Fibroblast of the conjunctiva (primary cell): ENCODE measurements at places on chromosomes 2 and 18.

DNA sequence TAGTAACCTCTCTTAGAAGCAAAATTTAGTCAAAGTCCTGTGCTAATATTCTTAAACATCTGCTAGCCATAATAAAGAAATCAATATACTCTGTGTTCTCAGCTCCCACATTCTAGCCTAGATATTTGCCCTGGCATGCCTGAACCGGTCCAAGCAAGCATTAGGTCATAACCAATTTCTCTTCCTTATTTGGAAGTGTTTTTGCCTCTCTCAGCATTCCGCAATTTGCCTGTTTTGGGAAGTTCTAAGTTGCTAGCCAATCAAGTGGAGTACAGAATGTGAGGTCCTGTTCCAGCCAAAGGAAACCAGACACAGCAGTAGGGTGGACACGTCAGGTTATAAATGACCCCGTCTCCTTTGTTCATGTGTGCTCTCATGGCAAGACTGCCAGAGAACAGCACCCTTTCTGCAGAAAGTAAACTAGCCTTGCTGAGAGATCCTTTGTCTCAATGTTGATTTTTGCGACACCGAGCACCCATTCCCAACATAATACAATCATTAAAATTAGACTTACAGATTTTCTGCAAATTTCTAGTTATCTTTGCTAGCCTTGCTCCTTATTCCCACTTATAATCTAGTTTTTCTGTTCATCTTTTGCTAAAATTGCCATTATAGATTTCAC is 13.0 kb upstream of the SULT1C4 start:
- DNase-seq = peak; percentile 12

DNA sequence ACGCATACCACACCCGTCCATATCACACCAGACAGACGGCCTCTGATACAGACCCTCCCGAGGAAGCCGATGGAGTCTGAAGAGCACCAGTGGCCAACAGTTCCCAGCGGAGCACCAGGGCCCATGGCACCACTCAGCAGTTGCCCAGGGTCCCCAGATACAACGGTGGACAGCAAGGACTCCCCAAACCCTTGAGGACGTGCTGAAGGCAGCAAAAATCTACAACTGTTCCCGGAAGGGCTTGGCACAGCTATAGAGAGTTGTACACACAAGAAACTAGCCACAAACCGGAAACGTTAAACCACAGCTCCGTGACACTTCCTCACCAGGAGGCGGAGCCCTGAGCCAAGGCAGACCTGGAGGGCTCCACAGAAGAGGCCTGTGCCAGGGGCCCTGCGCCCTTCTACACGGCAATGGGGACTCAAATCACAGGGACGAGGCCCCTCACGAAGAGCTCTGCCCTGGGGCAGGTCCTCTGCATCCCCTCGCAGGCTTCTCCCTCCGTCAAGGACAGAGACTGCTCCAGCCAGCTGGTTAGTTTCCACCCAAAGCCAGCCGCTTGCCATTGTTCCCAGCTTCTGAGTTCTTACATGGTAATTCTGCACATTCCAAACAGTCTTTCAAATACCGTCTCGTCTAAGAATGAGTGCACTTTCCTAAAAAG is 133.4 kb downstream of the HDAC4 start:
- DNase-seq = no peak

- peak; percentile 35 for DNase-seq
These were observed 654 bp upstream of the ASB1 start for GRCh38 chr2:238425979-238426567.

GRCh38 chr2:229586012-229586411 is 128.3 kb downstream of the DNER start:
- no peak for DNase-seq

- DNase-seq = no peak
These were observed 5.7 kb upstream of the DCC start for GRCh38 chr18:52334307-52334706.

DNA sequence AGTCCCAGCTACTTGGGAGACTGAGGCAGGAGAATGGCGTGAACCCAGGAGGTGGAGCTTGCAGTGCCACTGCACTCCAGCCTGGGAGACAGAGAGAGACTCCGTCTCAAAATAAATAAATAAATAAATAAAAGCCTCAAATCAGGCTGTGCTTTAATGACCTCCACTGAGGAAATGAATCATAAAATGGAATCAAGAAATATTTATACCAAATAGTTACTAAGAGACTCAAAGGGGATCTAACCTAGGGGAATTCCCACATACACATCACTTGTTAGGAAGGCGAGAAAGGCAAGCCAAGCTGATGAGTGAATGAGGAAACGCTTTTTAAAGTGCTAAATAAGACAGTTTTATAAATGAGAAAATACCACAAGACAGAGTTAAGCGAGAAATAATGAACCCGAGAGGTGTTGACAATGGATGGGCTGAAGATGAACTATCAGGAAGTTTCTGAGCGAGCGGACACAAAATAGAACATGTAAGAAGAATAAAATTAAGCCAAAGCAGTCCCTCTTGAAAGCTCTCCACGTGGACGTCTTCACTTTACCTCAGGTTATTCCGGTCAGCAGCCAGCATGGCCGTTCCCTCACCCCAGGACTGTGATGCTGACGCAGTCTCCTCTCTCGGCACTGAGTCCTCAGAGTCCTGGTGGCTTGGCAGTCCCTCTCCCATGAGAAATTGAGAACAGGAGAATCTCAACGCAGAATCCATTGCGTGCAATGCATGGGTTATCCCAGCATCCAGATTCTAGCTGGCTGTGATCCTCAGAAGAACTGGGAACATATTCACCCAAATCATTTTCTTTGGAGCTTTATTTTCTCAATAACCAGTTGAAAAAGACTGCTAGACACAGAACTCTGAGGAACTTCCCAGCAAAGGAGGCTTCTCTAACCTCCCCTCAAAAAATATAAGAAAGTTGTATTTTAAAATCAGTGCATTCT is 22.3 kb downstream of the PXDN start:
- no peak for DNase-seq

DNA sequence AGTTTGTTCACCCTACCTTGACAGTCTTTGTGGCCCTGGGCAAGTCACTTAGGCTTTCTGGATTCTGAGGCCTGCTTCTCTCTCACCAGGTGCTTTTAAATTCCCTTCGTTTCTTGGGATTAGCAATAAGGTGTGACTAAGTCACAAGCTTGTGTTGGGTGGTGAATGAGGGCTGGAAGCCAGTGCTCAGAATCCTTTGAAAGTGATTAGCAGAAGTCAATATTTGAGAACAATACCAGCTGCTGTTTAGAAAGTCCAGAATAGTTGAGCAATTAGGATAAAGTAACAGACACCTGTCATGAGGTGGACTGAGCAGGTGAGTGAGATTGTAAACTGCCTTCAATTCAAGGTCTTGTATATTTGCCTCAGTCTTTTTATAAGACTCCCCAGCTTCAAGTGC is 19.3 kb upstream of the MGAT5 start:
- no peak for DNase-seq

- DNase-seq = no peak
These were observed 152.8 kb downstream of the FHOD3 start for GRCh38 chr18:36450264-36450663.

DNA sequence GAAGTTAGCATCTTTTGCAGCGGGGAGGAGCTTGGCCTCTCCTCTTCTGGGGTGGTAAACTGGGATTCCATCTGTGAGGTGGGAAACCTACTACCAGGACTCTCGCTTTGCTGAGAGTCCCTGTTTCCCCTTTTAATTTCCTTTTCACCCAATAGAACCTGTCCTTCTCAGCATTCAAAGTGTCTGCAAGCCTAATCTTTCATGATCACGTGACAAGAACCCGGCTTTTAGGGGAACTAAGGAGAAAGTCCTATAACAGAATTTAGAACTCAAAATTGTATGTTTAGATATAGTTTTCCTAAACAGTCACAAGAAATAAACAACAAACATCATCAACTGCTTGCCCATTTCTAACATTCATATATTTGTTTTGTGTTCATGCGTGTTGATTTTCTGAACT is 103.6 kb upstream of the CDH19 start:
- no peak for DNase-seq

DNA sequence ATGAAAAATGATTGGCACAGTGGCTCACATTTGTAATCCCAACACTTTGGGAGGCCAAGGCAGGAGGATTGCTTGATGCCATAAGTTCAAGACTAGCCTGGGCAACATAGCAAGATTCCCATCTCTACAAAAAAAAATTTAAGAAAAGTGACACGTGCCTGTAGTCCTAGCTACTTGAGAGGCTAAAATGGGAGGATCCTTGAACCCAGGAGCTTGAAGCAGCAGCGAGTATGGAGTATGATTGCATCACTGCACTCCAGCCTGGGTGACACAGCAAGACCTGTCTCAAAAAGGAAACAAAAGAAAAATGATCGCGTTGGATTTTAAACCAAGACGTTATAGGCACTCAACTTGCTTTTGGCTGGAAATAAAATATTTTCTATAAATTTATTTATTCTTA is 37.8 kb upstream of the CREB1 start:
- no peak for DNase-seq

- DNase-seq = no peak
These were observed 1041.0 kb upstream of the NRXN1 start for GRCh38 chr2:52072949-52073348.

DNA sequence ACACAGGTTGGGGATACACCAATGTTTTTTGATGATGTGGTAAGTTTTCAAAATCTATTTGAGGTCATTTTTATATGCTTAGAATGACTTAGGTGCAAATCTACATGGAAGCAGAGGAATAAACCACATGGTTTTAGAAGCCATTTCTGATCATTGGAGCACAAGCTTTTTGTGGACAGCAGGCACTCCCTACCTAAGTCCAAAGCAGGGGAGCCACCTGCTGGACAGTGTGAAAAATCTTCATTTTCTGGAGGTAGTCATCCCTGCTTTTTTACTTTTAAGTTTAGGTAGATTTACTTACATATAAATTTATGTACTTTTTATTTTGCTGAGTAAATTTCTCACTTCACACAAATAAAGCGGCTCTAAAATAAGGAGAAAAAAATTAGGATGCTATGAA is 323.2 kb downstream of the PLCL1 start:
- peak; percentile 69 for DNase-seq

DNA sequence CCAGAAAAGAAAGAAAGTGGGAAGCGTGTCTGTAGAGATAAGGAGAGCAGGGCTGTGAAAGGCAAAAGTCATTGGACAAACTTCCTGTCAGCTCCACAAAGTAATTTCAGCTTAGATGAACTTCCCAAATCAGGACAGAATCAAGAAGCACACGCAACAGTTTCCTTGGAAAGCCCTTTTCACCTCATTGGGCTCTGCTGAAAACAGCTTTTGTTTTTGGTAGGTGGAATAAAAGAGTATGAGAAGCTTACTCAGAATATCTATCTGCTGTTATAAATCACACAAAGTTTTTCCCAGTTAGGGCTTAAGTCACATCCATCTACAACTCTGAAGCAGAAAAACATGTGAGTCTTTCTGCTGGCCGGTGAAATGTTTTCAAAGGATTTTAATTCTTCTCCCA is 42.4 kb upstream of the EFEMP1 start:
- no peak for DNase-seq

- peak; percentile 89 for DNase-seq
These were observed 24.9 kb downstream of the CIDEA start for GRCh38 chr18:12278741-12279682.

DNA sequence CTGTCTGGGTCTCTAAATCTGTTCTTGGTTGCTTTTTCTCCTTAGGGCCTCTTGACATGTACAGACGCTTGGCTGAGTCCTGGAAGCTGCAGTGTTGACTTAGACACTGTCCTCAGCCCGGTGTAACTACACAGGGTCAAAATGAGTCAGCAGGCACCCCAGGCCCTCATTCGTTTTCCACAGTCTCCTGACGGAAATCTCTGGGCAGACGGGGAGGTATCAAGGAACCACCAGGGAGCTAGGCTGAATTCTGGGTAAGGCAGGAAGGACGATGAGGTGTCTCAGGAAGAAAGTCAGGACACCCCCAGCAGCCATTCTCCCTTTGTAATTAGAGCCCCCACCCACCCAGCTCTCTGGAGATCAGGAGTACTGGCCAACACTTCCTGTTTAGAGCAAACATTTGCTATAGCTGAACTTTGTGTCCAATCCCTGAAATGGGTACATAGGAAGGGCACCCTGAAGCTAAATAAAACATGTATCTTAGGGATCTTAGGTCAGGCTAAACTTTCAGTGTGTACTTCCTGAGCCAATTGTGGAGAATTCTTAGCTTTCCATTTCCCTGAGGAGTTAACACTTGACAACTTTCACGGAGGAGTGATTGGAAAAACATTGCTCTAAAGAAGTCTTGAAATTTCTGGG is 23.9 kb upstream of the EPAS1 start:
- DNase-seq = no peak

- no peak for DNase-seq
These were observed 8.4 kb upstream of the NTSR2 start for GRCh38 chr2:11678306-11678960.

- no peak for DNase-seq
These were observed 110.0 kb upstream of the KLF7 start for GRCh38 chr2:207275779-207276178.

GRCh38 chr2:225030203-225030602 is 12.1 kb downstream of the DOCK10 start:
- DNase-seq = no peak

DNA sequence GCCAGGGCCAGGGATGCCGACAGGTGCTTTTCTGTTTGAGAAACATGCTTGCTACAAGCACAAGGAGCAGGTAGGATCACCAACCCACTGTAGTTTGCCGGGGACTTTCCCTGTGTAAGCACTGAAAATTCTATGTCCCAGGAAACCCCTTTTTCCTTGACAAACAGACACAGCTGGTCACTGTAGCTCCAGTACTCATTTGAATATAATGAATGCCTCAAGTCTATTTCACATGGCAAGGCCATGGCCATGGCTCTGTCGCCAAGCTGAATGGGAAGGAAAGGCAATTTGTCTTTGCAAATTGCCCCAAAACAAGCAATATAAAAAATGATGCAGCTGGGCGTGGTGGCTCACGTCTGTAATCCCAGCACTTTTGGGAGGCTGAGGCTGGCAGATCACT is 49.6 kb upstream of the IGFBP2 start:
- no peak for DNase-seq

- no peak for DNase-seq
These were observed 164.7 kb downstream of the GRB14 start for GRCh38 chr2:164456619-164457018.

DNA sequence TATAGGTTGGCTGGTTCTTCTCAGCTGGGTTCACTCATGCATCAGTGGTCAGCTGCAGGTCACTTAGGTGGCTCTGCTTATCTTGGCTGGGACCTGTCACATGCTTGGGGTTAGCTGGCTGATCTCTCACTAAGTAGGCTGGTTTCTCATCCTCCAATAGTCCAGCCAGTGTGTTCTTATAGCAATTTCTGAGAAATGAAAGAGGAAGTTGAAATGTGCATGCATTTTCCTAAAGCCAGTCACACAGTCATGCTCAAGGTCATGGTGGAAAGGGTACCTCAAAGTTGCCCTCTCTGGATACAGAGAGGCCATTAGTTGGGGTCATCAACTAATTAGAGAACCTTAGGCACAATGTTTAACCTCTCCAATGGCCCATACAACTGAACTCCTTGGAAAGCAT is 64.4 kb downstream of the KLHL29 start:
- DNase-seq = no peak

DNA sequence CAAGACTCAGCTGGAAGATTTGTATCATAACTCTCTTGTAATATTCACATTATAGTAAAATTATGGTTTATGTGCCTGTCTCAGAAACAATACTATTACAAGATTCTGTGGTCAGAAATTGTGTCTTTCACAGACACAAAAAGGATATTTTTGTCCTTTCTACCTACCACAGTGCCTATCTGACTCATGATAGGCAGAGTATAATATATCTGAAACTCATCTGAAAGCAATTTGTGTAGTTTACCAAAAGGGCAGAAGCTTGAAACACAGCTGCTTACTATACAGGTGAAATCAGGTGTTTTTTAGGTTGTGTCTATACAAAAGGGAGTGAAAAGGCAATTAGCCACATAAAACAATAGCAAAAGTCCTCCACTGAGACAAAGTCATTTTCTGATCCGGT is 10.9 kb downstream of the TMEM200C start:
- DNase-seq = no peak
